Stimulated activated CD4-positive, alpha-beta T cell treated with anti-CD3 and anti-CD28 coated beads, Interleukin-1b, Interleukin-23, amount 100 ng/mL, for 48 hours (primary cell): ENCODE measurements at places on chromosomes 11 and 22.

DNA sequence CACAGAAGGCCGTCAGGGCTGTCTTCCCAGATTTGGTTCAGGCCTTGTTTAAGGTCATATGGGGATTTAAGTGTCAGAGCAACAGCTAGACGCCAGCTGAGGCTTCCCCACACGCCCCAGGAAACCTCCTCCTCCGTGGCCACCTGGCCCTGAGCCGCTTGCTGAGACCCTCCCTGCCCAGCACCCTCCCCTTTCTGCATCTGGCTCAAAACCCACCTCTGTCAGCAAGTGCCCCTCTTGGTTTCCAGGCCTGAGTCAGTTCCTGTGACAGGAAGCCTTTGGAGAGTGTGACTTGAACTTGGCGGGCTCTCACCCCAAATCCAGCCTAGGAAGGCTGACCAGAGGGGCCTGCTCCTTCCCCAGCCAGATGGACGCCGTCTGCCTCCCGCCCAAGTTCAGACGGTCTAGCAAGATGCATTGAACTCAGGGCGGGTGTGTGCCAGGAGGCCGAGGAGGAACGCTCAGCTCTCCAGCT, 561 bp downstream of the FXYD2 start:
- no peak for DNase-seq

DNA sequence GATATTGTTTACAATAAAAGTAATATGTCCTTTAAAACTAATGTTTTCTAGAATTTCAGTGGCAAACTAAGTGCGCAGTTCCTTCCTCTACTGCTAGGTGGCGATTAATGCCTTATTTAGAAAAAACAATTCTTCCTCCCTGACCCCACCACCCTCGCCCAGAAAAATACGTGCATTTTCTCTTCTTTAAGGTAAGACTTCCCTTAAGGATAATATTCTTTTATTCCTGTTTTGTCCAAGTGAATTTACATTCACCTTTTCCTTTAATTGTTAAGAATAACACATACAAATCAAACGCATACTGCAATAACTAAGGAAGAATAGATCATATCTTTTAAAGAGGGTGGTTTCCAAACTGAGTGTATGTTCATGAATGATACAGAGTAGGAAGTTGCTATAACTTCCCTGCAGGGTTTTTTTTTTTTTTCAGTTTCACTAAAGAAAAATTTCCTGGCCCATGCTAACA, 17.0 kb upstream of the PSMA1 start:
- no peak for DNase-seq

DNA sequence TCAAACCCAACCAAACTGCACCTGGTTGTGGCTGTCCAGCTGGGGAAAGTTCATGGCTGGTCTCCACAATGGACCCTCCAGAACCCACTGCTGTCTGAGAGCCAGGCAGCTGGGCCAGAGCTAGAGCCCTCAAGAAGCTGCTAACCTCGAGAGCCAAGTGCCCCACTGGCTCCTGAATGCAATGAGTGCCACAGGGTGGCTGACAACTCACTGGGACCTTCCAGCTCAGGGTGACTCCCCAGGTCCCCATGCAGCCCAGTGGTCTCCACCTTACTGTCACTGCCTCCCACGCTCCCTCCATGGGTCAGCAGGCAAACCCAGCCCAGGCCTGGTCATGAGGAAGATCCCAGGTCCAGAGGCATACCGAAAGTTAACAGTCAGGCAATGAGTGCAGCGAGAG, 8.0 kb upstream of the CHST1 start:
- DNase-seq = no peak

- DNase-seq = no peak
Observed at GRCh38 chr11:123260511-123261211, 65.6 kb upstream of the CLMP start.

DNA sequence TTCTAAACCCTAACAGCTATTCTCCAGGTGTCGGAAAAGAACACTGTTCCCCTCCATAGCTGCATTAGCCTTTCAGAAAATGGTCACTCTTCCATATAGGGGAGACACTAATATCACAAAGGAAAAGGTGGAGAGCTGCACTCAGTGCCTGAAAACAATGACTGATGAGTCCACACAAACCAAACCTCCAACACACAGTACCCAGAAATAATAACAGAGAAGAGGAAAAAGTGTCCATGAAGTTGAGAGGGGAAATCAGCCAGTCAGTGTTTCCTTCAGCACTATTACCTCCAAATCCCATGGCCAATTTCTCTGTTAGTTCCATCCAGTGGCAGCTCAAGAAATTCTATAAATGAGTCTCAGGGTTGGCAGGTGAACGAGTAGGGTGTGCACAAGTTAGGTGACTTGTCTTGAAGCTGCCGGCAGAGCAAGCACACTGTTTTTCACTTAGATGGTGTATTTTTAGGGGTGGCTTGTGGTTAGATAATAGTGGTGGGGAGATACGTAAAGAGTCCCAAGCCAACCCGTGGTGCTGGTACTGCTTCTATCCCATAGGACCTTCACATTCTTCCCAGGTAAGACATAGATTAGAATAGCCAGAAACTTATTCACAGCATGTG, 84.5 kb upstream of the CHRM4 start:
- DNase-seq = no peak

DNA sequence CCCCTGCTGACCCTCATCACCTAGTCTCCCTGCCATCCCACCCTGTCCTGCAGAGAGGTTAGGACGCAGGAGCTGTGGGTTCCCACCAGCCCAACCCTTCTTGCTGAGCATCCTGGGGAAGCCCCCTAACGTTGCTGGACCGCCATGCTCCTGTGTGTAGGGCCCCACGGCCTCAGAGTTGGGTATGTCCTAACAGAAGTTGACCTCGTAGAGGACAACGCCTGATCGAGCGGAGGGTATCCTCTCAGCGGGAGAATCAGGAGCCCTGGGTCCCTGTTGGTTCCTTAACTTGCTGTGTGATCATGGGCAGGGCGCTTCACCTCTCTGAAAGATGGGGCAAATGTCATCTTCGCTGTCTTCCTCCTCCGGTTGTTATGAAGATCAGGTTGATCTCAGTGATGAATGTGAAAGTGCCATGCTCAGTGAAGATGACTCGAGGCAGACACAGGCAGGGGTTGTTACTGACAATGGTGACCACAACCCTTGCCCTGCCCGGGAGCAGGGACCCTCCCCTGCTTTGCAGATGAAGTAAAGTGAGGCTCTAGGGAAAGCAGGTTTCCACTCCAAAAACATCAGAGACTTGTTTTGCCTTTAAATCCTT, 19.3 kb upstream of the CD5 start:
- peak; percentile 72 for DNase-seq

DNA sequence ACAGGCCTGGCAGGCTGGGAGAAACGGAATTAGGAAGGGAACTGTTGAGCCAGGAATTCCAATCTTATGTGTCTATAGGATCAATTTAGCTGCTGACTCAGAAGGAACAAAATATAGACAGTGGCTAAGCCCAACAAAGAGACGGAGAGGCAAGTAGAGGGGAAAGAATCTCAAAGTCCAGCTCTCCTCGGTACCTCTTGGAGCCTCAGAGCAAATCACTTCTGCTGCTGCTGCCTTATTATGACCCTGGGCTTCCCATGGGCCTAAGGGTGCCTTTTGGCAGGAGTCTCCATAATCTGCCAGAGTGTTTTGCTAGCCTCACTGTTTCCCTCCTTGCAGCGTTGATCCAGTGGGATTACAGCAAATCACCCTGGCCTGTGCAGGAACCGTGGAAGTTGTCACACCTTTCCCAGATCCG, 31.7 kb downstream of the PAX6 start:
- DNase-seq = no peak

DNA sequence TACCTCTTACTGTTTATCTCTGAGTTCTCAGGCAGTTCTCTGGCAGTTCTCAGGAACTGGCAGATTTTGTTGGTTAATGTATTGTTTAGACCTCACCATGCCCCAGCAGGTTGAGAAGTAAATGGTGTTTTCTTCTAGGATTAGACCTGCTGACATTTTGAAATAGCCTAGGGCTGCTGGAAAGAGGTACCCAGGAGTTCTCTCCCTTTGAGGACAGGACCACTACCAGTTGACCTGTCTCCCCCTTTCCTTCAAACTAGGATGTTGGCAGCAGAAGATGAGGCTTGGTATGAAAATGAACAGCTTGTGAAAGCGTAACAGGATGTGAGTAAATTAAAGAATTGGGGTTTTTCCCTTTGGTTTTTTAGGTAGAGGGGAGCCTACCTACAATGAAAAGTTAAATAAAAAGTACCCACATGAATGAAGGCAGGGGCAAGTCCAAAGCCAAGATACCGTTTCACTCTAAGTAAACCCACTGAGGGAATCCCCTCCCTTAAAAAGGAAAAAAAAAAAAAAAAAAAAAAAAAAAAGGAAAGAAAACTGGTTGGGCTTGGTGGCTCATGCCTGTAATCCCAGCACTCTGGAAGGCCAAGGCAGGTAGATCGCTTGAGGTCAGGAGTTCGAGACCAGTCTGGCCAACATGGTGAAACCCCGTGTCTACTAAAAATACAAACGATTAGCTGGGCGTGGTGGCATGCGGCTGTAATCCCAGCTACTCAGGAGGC, 96.2 kb downstream of the PDHX start:
- peak; percentile 13 for DNase-seq

- no peak for DNase-seq
Observed at GRCh38 chr11:71249301-71249700, 3.1 kb downstream of the SHANK2 start.

- no peak for DNase-seq
Observed at GRCh38 chr11:68044145-68044813, 5.5 kb downstream of the TCIRG1 start.
